Stimulated activated CD8-positive, alpha-beta memory T cell treated with anti-CD3 and anti-CD28 coated beads, Interleukin-2, amount 100 ng/mL, for 1 hour (primary cell): ENCODE measurements at places on chromosomes 5 and 9.

DNA sequence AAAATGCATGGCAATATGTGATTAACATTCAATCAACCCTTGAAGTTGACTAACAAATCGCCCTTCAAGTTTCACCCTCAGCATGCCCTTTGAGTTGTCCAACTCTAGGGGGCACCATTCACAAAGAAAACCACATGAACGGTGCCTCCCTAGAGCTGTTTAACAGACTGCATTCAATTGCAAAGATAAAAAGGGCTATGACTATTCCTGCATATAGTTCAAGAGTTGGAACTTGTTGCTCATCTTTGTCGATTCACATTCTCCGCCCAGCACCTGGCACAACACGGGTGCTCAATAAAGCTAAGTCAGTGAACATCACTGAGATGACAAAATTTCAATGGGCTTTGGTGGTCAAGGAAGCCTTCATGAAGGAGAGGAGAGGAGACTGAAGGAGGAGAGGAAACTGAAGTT lies 69.6 kb upstream of the SLC30A5 start:
- no peak for DNase-seq

DNA sequence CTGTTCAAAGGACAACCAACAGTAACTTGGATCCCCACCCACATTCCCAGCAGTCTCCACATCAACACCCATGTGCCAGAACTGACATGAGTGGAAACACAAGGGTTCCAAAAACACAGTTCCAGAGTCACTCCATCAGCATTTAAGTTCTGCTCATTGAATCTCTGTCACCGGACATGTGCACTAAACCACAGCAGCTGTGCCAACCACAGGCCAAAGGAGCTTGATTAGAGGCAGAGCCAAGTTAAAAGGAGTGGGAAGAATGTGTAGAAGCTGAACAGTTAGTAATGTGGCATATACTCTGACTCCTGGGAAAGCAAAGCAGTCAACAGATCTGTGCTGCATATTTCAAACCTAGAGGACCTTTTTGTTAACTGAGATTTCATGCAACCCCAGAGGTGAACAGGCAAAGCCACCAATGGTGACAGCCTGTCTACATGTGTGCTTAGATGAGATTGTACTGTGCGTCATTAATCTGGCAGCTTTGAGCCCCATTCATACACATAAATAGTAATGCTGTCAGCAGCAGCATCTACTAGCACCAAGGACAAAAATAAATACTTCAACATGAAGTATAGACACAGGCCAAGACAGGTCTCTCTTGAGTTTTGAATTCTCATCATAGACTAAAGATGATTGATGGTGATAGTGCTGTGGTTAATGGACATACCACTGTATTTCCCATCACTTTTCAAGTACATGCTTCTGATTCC lies 16.4 kb upstream of the FST start:
- DNase-seq = no peak

- DNase-seq = no peak
Observed at GRCh38 chr5:109416882-109417281, 7.1 kb upstream of the PJA2 start.

DNA sequence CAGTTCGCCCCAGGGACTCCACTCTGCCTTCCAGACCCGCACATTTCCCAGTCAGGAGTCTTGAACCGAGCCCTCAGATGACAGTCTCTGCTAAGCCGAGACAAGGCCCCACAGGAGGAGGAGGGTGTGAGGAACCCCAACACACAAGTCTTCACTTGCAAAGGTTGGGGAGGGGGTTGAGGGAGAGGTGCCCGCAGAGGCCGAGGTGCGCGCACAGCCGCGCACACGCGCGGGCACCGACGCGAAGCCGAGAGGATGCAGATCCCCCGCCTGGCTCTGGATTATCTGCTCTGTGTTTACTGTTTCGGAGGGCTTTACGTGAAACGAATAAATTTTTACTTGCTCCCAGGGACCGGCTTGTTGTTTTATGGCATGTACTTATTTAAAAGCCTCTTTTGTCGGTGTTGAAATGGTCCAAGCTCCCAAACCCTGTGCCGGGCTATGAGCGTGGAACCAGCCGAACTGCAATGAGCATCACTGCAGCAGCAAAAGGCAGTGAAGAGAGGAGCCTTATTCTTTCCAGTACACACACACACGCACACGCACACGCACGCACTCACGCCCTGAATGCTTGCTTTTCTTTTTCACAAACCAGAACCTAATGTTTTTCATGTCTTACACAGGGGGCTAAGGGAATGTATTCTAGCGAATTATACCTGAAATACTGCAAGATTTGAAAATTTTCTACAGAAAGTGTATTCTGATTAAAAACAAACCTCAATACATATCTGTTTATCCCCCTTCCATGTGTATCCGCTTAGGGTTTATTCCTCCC lies 297.7 kb downstream of the PARP8 start:
- DNase-seq = no peak

- no peak for DNase-seq
Observed at GRCh38 chr9:81417299-81417675, 272.1 kb downstream of the TLE1 start.
